Panc1 (cell line): ENCODE measurements at places on chromosomes 12 and 14. TPM values are rescaled to one million over a fixed set of nuclear protein-coding genes. Genes with fewer than 3 reads are reported as not detected.

Gene BATF
- not detected for total RNA-seq

GRCh38 chr12:95591731-95592130 is 40.5 kb upstream of the USP44 start:
- H3K36me3 ChIP-seq: no peaks in the 10 kb centered on the region
- no peaks in the 10 kb centered on the region for H3K27me3 ChIP-seq
- H3K27ac ChIP-seq: no peak overlapping the region
- H3K4me3 ChIP-seq: no peak overlapping the region
- 0 out of 2 replicates have a peak, but pooled peaks cover 2% of the 10 kb centered on the region for H3K4me1 ChIP-seq

- H3K27ac ChIP-seq: no peak overlapping the region
- no peaks in the 10 kb centered on the region for H3K36me3 ChIP-seq
- no peaks in the 10 kb centered on the region for H3K27me3 ChIP-seq
- H3K4me3 ChIP-seq: no peak overlapping the region
- DNase-seq: no peak
Measured at GRCh38 chr12:118098401-118098800, 5.4 kb downstream of the VSIG10 start.

- H3K27ac ChIP-seq: no peak overlapping the region
- peaks cover 33% of the 10 kb centered on the region for H3K36me3 ChIP-seq
- H3K27me3 ChIP-seq: no peaks in the 10 kb centered on the region
- no peaks in the 10 kb centered on the region for H3K4me1 ChIP-seq
Measured at GRCh38 chr12:100337299-100337698, 19.6 kb upstream of the SLC17A8 start.

DNA sequence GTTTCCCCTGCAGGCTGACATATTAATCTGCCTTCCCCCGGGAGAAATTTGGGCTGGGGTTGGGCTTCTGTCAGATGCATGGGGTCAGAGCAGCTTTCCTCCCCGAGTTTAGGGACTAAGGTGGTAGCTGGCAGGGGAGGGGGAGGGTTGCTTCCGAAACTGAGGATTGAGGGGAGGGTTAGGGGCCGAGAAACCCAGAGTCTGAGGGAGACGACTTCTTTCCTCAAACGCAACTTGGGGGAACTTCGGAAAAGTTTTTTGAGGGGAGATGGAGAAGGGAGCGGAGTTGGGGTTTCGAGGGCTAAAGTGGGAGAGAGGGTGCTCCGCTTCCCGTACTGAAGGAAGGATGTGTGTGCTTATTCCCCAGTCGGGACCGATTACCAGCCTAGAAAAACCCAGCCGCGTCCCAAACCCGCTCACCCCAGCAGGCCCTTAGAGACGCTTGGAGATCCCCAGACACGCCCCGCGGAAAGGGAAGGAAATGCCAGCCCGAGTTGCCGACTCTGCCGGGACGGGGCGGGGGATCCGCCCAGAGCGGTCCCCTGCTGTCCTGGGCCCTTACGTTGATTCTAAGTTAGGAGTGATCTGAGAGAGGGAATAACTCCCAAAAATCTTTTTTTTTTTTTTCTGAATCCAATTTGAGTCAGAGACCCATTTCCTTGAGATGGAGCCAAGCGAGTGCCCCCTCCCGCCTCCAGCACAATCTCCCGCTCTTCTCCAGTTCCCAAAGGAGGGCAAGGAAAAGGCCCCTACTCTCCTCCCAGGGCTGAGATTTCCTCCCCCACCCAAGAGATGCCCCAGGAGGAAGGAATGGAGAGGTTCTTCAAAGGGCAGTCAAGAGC is 61.9 kb downstream of the SMUG1 start:
- H3K27ac ChIP-seq: peak overlapping the region; percentile 46; the same call in 1 of the 2 replicates
- H3K27me3 ChIP-seq: no peaks in the 10 kb centered on the region
- no peaks in the 10 kb centered on the region for H3K36me3 ChIP-seq
- H3K4me3 ChIP-seq: peak overlapping the region; percentile 64

GRCh38 chr12:89126712-89127111 is 225.6 kb downstream of the DUSP6 start:
- no peaks in the 10 kb centered on the region for H3K27me3 ChIP-seq
- no peak for DNase-seq
- H3K4me3 ChIP-seq: no peak overlapping the region

Gene LRP1-AS
- total RNA-seq: not detected

GRCh38 chr14:31326111-31326510 is 94.2 kb downstream of the HEATR5A start:
- no peak overlapping the region for H3K27ac ChIP-seq
- H3K4me1 ChIP-seq: no peaks in the 10 kb centered on the region
- H3K27me3 ChIP-seq: no peaks in the 10 kb centered on the region
- H3K4me3 ChIP-seq: no peak overlapping the region
- peak; percentile 2 for DNase-seq
- no peaks in the 10 kb centered on the region for H3K36me3 ChIP-seq

DNA sequence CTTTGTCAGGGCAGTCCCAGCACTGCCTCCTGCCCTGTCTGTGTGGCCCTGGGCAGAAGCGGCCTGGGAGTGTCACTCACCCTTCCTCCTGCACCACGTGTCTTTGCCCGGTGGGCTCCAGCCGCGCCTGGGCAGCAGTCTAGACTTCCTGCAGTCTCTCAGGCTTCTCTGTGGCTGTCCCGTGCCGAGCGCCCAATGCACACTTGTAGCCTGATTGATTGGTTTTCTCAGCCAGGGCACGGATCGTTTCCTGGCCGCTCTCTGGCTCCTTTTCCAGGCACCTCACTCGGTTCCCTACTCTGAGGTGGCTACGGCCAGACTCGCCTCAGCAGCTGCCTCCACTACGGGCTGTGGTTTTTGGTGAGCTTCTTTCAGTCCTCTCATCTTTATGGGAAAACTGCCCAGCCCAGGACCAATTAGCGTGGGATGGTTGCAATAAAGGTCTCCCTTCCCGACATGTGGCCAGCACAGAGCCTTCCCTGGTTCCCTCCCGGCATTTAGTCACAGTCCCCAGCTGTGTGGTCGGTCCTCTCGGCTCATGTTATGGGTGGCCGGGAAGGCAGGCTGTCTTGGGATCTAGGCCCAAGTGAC is 133.1 kb downstream of the CACNA1C start:
- no peaks in the 10 kb centered on the region for H3K4me1 ChIP-seq
- no peaks in the 10 kb centered on the region; the same call in 1 of the 2 replicates for H3K27me3 ChIP-seq
- H3K27ac ChIP-seq: no peak overlapping the region
- H3K36me3 ChIP-seq: no peaks in the 10 kb centered on the region
- no peak for DNase-seq

DNA sequence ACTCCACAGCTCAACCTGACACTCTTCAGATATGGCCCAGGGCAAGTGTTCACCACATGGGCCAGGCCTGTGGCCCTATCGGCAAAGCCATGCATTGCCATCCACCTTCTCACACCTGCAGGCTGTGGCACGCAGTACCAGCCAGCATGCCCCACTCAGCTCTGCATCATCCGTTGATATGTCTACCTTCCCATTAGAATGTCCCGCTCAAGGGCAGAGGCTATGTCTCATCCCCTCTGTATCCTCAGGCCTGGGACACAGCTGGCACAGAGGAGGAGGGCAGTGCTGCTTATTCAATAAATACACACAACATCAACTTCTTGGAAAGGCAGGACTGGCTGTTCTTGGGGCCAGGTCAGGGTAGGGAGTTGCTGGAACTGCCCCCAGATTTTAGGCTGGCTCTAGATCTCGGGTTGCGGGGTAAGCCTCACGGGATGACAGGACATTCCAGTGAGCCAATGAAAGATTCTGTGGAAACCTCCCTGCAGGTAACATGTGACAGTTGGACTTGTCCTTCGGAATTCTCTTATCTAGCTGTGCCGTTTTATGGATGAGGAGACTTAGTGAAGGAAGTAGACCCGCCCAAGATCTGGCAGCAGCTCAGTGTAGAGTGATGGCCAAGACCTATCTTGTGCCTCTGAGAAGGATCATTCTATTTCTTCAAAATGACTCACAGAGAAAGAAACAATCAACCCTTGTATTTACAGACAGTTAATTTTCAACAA is 25.6 kb downstream of the SYNE3 start:
- no peak overlapping the region for H3K4me3 ChIP-seq
- H3K27me3 ChIP-seq: no peaks in the 10 kb centered on the region
- no peaks in the 10 kb centered on the region for H3K4me1 ChIP-seq
- H3K36me3 ChIP-seq: no peaks in the 10 kb centered on the region
- no peak overlapping the region for H3K27ac ChIP-seq
- no peak for DNase-seq

DNA sequence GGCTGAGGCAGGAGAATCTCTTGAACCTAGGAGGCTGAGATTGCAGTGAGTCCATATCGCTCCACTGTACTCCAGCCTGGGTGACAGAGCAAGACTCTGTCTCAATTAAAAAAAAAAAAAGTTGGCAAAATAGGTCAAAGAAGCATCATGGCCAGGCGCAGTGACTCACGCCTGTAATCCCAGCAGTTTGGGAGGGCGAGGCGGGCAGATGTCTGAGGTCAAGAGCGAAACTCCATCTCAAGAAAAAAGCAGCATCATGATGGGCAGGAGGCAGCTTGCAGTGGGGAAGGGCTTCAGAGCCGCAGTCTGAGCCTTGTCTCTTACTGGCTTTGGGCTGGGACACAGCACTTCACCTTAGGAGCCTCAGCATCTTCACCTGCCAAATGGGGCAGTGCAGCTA is 21.4 kb downstream of the TEAD4 start:
- no peak overlapping the region for H3K27ac ChIP-seq
- no peak for DNase-seq
- no peaks in the 10 kb centered on the region for H3K4me1 ChIP-seq
- no peak overlapping the region for H3K4me3 ChIP-seq
- H3K36me3 ChIP-seq: no peaks in the 10 kb centered on the region
- H3K27me3 ChIP-seq: no peaks in the 10 kb centered on the region

DNA sequence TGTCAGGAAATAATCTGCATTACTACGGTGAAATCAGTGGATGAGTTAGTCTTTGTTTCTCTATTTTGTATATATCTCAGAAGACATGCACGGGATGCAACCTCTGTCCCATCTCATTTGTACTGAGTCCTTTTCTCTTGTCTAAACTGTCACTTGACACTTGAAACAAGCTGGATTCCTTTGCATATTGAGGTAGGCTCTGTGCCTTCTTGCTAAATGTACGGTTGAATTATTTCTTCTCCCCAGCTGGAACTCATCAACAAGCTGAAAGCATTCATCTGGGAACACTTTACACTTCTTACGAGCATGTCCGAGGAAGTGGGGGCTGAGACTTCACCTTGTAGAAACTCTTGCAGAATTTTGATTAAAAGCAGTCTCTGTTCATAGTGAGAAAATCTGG is 119.5 kb downstream of the VEZT start:
- DNase-seq: no peak
- H3K27ac ChIP-seq: no peak overlapping the region
- H3K4me3 ChIP-seq: no peak overlapping the region
- H3K27me3 ChIP-seq: no peaks in the 10 kb centered on the region
- H3K36me3 ChIP-seq: no peaks in the 10 kb centered on the region

DNA sequence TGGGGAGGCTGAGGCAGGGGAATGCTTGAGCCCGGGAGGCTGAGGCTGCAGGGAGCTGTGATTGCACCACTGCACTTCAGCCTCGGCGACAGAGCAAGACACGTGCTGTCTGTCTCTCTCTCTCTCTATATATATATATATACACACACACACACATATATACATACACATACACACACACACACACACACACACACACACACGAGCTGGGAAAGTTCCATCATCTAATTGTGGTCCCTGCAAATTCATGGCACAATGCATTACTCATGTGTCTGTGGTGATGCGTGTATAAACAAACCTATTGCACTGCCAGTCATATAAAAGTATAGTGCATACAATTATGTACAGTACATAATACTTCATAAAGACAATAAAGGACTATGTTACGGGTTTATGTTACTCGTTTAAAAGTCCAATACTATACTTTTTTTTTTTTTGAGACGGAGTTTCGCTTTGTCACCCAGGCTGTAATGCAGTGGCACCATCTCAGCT is 36.6 kb downstream of the WDR89 start:
- no peaks in the 10 kb centered on the region for H3K4me1 ChIP-seq
- no peak for DNase-seq
- no peaks in the 10 kb centered on the region for H3K27me3 ChIP-seq

DNA sequence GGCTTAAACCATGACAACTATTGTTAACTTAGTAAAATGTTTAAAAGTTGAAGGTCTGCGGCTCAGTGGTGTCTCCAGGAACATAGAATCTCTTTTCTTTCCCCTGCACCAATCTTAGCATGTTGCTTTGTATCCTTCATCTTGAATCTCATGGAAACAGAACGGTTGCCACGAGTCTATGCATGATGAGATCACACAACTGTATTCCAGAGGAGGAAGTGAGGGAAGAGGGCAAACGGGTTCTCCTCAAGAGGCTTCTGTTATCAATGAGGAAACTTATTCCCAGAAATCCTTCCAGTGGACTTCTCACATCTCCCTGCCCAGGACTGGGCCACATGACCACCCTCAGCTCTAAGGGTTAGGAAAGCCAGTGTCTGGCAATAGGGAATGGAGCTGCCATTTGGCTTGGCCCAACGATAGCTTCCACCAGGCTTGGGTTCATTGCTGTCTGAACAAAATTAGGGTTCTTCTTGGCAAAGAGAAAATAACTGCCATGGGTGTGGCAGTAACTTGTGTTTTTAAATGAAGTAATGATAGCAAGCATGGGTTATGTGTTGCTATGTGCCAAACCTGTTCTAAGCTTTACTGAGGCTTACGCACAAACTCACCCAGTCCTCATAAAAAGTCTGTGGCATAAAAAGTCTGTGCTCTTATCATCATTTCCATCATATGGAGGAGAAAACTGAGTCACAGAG is 17.4 kb downstream of the PLXNC1 start:
- H3K27ac ChIP-seq: no peak overlapping the region
- H3K4me1 ChIP-seq: no peaks in the 10 kb centered on the region
- H3K27me3 ChIP-seq: peaks cover 42% of the 10 kb centered on the region
- H3K36me3 ChIP-seq: no peaks in the 10 kb centered on the region
- H3K4me3 ChIP-seq: no peak overlapping the region

Gene PZP
- total RNA-seq: not detected

DNA sequence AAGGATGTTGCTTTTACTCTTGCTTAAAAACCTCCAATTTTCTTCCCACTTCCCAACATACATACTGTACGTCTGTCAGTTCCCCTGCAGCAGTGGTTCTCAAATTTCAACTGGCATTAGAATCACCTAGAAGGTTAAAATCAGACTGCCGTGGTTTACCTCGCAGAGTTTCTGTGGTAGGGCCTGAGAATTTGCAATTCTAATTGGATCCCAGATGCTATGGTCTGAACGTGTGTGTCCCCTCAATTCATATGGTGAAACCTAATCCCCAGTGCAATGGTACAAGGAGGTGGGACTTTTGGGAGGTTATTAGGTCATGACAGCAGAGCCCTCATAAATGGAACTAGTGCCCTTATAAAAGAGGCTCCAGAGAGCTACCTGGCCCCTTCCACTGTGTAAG is 226.9 kb downstream of the CRADD start:
- H3K4me1 ChIP-seq: no peaks in the 10 kb centered on the region
- H3K27ac ChIP-seq: no peak overlapping the region
- H3K36me3 ChIP-seq: no peaks in the 10 kb centered on the region
- no peaks in the 10 kb centered on the region for H3K27me3 ChIP-seq
